M059J (cell line): ENCODE measurements at places on chromosomes 7 and 10. TPM values are rescaled to one million over a fixed set of nuclear protein-coding genes. Genes with fewer than 3 reads are reported as not detected.

- DNase-seq = no peak
Measured at GRCh38 chr7:69588773-69589172, 9.5 kb upstream of the AUTS2 start.

- peak; percentile 85 for DNase-seq
Measured at GRCh38 chr10:34994565-34995142, 95.5 kb downstream of the CUL2 start.

DNA sequence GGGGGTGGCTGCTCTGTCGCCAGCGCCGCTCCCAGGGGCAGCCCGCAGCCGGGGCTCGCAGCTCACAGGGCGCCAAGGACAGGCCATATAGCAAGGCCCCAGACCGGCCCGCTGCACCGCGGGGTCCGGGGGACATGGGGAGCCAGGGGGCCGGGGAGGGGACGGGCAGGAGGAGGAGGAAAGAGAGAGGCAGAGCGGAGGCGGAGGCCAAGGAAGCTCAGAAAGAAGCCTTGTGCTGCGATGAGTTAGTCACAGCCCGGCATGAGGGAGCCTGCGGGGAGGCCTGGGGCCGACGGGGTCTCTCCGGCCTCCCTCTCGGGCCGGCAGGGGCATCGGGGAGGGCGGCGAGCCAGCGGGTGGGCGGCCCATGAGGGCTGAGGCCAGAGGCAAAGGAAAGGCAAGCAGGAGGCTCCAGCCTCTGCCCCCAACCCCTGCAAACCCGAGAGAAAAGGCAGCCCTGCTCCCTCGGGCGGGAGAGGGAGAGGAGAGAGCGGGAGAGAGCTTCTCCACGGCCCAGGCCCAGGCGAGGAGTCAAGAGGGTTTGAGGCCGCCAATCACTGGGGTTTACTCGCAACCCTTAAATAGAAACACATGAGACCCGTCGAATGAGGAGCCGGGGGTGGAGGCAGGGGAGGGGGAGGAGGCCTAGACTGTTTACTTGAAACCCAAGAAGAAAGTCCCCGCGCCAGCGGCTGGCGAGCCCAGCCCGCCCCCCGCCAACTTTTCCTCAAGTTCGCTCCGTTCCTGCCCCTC lies 167.9 kb downstream of the NEURL1 start:
- DNase-seq = peak; percentile 82

DNA sequence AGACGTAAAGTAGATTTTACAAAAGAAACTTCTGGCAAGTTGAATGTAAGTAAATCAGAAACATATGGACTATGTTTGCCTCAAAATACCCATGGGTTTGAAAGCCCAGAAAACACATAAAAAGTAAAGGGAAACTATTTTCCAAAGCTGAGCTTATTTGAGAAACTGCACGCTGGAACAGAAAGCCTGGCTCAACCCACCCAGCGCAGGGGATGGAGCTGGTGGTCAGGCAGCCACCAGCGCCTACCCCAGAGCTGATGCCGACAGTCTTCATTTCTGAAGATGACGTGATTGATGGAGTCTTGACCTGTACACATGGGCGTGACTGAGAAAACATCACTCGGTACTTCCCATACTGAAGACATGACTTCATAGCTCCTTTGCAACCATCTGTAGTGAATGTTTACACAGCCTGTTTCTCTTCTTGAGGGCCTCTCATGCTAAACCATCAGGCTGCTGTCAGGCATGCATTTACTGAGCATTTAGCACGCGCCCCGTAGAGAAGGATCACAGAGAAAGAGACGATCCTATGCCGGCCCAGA lies 232.6 kb upstream of the AUTS2 start:
- DNase-seq = peak; percentile 50

DNA sequence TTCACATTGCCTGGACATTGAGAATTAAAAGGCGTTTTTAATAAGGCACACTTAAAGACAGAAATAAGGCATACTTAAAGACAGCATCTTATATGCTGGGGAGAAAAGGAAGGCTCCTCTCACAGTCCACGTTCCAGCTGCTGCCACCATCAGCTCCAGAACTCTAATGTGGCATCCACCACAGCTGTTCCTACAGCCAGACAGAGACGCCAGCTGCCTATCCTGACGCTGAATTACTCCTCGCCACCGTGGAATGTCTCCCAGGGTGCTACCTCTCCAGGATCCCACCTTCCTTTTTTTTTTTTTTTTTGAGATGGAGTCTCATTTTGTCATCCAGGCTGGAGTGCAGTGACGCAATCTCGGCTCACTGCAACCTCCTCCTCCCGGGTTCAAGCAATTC lies 30.8 kb downstream of the SLC37A3 start:
- no peak for DNase-seq

DNA sequence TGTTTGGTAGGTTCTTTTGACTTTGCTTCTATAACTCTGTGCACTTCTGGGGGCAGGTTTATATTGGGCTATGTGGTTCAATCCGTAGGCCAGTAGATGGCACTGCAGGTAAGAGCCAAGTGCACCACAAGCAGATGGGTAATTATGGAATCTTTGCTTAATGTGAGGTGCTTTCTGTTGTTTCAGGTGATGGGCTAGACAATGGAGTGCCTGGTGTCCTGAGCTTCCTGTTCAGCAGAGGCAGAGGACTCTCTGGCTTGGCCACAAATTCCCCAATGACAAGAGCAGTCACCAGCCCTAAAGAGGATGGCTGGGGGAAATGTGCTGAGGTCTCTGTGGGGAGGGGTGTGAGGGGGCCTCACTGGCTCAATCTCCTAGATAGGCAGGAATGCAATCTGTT lies 455.0 kb downstream of the CCSER2 start:
- peak; percentile 36 for DNase-seq

DNA sequence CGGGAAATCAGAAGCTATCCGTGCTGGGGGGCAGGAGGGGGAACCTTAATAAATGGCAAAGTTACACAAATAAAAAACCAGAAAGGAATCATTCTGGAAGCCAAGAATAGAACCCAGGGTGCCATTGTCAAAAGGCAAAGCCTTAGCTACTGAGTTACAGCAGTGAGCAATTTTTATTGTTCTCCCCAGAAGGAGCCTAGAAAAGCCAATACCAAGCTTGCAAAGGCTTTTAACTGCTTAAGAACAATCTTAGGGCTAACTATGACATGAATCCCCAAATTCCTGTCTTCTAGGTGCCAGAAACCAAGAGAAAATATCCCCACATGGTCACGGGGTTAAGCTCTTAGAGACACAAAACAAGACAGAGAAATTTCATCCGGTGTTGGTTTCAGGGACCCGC lies 482.7 kb downstream of the CCSER2 start:
- no peak for DNase-seq

- peak; percentile 57 for DNase-seq
Measured at GRCh38 chr10:79400146-79401004, 45.0 kb downstream of the ZCCHC24 start.

DNA sequence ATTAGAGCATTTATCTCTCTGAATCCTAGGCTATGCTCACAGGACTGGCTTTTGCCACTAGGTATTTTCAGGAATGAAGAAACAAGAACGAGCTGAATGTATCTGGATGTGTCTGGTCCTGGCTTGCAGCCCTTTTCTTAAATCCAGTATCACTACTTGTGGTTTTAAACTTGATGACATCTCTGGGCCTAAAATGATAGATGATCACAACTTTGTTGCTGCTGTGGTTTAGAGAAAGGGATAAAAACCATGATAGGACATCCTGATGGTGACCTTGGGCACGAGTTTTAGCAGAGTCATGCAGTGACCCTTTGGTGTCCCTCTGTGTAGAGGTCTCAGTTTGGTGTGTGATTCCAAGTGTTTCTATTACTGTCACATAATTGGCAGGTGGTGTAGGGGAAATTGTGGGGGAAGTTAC lies 31.7 kb upstream of the SEMA3C start:
- DNase-seq = peak; percentile 88

Gene SAP25
- total RNA-seq = not detected in 2 replicates

Gene ZPBP
- total RNA-seq = not detected in 2 replicates

Gene SLC18A3
- total RNA-seq = not detected in 2 replicates

Gene MEIG1
- total RNA-seq = not detected in 2 replicates

Gene GPR85
- 0.15 and 0.59 TPM in 2 replicates for total RNA-seq

Gene TMEM106B
- 125 and 171 TPM in 2 replicates for total RNA-seq
